Lung microvascular endothelial cell (primary cell): ENCODE measurements at places on chromosomes 16 and 17. TPM values are rescaled to one million over a fixed set of nuclear protein-coding genes. Genes with fewer than 3 reads are reported as not detected.
A peak's percentile ranks its signal among the peaks of the same experiment; 100 is the strongest.

GRCh38 chr16:96935-97381, 18.9 kb downstream of the MPG start:
- peak; percentile 93 for DNase-seq

- peak; percentile 92 for DNase-seq
These were observed 68.9 kb upstream of the MSI2 start for GRCh38 chr17:57187391-57187790.

DNA sequence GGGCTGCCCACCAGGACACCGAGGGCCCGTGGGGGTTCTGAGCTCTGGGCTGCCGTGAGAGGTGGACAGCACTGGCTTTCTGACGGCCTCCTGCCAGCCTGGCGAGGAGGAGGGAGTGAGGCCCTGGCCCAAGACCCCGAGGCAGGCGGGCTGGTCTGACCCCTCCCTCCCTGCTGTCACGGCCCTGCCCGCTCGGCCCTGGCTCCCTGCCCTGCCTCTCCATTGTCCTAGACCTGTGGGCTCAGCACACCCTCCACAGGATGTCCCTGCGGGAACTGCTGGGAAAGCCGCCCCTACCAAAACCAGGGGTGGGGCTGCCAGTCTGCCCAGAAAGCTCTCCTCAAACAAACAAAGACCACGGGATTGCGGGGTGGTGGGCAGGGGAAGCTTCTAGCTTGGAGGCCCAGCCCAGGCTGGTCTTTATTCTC, 20.7 kb downstream of the SPNS2 start:
- DNase-seq = peak; percentile 93

DNA sequence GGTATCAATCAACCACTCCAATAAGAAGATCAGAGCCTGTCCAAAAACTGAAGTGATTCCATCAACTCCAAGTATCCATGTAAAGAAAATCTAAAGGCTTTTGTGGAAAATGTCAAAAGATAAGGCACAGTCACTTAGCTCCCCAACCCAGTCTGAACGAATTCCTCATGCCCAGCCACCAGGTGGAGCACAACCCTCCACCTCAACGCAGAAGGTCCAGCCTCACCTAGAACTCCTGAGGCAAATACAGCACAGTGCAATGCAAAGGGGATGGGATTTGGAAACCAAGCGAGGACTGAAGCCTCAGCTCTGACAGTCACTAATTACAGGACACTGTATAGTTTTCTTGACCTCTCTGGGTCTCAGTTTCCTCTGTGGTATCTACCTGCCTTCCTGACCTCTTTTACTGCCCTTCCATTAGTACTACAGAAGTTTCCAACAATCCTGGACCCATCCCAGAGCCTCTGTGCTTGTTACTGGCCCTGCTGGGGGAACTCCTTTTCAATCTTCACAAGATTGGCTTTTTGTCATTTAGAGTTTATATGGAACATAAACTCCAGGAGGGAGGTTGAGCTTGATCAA, 2.0 kb downstream of the NCBP3 start:
- peak; percentile 69 for DNase-seq

Gene CCL7
- not detected in 2 replicates for total RNA-seq

Gene CNGB1
- not detected in 2 replicates for total RNA-seq

GRCh38 chr16:50856991-50857390, 115.1 kb downstream of the CYLD start:
- DNase-seq = no peak

DNA sequence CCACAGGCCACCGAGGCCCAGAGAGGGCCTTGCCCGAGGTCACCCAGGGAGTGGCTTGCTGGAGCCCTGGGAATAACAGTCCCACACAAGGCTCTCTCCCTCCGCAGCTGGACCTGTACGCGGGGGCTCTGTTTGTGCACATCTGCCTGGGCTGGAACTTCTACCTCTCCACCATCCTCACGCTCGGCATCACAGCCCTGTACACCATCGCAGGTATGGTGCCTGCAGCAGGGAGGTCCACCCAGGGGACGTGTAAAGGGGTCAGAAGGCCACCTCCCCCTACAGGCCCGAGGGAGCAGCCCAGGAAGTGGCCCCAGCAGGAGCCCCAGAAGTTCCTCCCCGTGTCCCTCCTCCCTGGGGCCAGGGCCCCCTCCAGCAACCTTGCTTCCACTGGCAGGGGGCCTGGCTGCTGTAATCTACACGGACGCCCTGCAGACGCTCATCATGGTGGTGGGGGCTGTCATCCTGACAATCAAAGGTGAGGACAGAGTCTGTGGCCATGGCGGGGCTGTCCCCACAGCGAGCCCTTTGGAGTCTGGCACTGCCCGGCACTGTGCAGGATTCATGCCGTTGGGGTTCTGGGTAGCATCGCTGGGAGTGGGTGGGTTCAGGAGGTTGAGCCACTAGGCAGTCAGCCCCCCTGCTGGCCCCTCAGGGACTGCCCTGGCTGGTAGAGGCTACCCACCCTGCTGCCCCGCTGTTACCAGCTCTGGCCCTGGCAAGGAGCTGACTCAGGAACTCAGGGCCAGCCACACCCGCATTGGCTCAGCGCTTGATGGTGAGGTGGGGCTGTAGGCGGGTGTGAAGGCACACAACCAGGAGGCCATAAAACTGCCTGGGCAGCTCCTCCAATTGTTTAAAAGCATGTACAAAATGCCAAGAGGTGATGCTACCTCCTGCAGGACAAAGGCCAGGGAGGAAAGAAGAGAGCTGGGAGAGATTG, 17.3 kb downstream of the SLC5A10 start:
- DNase-seq = peak; percentile 20

- DNase-seq = no peak
These were observed 1.5 kb downstream of the MGAT5B start for GRCh38 chr17:76869496-76870376.

Gene MYH8
- not detected in 2 replicates for total RNA-seq

DNA sequence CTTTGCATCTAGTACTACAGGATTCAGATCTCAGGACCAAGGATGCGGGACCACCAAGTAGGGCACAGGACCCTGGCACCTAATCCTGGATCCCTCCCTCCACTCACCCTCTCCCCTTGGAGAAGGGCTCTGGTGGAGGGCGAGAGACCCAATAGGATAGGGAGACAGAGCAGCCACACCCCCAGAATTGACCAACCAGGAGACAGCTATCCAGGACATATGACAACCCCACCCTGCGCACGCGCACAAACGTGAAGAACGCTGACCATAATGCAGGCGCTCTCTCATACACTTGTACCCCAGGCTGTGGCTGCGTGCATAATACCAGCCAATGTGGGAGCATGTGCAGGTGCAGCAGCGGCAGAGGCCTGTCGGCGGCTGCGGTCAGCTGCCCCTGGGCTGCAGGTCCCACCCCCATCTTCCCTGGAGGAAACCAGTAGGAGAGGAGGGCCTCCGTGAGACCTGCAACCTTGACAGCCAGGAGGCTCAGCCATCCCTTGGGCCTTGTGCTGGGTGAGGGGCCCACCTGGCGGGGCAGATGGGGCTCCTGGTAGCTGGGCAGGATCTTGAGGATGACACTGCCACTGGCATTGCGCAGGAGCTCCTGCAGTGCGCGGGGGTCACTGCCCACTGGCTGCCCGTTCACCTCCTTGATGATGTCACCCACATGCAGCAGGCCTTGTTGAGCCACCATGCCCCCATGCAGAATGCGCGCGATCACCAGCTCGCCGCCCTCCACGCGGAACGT, 25.4 kb downstream of the MPP2 start:
- no peak for DNase-seq

DNA sequence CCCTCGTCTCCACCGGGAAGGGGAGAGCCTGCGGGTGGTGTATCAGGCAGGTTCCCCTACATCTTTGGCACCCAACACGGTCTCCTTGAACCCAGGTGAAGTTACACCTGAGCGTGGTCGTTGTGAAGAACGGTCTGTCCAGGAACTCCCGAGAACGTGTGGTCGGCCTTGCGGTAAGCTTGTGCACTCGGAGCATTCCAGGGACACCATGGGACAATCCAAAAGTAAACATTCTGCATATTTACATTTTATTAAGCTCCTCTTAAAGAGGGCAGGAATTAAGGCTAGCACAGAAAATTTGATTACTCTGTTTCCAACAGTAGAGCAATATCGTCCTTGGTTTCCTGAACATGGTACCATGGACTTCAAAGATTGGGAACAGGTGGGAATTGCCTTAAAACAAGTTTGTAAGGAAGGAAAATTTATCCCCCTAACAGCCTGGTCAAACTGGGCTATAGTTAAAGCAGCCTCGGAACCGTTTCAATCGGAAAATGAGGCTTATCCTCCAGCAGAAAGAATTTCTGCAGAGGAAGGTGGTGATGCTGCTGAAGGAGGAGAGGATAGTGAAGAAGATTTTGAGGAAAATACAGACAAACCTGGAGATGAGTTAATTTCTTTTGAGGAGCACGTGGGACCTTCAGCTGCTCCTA, 18.2 kb downstream of the ALOX15B start:
- DNase-seq = no peak

DNA sequence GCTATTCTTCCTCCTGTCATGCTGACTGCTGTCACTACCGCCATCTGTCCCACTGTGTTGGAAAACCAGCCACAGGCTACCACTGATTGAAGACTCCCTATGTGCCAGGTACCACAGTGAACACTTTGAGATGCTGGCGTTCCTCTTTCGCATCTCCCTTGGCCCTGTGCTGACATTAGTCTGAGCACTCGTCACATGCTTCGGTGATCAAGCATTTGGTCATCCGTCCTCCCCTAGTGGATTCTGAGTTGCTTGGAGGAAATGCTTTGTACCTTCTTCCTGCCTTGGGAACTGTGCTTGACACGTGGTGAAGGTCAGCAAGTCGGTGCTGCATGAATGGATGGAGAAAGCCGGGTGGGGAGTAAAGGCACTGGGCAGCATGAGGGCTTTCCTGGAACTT, 260.1 kb downstream of the SNX29 start:
- DNase-seq = peak; percentile 63

DNA sequence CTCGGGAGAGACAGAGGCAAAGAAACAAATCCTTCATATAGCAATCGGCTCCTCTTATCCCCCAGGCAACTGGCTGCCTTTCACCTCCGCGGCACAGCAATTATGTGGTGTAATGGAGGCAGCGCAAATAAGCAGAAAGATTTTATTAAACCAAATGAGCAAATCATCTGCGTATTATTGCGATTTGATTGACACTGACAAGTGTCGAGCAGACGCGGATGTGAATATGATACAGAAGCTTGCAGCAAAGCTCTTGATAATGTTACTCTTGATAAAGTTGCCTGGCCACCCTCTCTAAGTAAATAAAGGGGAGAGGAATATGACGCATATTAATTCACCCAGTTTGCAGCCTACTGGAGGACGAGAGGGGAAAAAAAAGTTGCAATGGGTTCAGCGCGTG, 26.5 kb upstream of the AKTIP start:
- no peak for DNase-seq

DNA sequence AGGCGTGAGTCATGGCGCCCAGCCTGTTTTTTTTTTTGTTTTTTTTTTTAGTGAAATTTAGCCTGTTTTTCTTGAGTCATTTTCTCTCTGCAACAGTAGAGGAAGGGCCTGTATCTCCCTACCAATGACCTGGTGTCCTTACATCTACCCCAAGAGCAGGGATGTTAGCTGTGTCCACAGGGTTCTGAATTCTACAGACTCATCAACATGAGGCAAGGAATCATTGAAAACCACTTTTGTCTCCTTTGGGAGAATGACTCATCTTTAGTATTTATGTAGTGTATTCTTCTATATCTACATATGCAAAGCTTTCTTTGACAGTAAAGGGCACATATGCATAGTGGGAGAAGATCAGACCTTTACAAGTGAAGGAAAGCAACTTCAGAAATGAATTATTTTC, 105.3 kb downstream of the SPECC1 start:
- DNase-seq = no peak
